ENCODE measurements at places on chromosomes 1 and 21.

DNA sequence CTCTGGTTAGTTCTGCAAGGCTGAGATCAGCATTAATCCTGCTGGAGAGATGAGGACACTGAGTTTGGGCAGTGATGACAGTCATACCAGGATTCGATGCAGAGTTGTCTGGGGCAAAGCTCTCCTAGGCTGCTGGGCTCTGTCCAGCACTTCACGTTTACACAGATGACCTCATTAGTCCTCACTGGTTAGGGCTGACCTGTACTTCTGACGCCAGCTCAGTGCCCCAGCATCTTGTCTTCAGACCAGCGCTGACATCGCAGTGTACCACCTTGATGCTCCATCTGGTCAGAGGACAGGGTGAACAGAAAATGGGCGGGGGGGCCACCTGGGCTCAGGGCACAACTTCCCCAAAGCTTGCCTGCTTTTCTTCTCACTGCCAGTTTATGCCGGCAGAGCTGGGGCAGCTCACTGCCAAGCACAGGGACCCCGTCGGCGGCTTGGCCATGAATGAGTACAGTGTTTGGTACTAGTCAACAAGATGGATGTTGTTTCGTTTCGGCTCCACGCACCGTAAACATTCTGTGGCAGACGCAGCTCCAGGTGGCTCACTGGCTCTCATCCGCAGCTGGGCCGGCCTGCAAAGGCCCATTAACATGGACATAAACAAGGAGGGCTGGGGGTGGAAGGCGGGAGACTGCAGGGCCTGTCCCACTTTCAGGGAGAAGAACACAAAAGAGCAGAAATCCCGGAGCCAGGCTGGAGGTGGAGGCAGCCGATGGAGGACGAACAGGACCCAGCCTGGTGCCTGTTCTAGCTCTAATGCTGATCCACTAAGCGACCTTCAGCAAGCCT lies 118.7 kb downstream of the GLIS1 start:
- no peak for DNase-seq

GRCh38 chr1:99806882-99807281 lies 40.4 kb upstream of the FRRS1 start:
- no peak for DNase-seq

GRCh38 chr1:24861821-24862727 lies 68.0 kb downstream of the RUNX3 start:
- DNase-seq: no peak

- DNase-seq: no peak
These were observed 1.8 kb downstream of the FNDC10 start for GRCh38 chr1:1598051-1598719.

DNA sequence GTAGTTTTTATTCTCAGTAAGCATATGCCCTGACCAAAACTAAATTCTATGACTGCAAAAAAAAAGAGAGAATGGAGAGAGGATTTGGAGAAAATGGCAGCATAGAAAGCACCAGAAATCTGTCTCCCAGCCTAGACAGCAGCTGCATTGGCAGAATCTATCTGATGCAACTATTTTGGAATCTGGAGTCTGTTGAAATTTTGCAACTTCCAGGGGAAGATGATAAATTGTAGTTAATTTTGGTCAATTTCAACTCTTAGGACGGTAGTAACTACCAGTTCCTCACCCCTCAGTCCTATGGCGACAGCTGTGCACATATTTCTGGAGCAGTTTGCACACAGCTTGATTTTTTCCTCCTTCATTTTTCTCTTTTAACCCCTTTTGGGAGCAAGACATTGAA lies 10.9 kb downstream of the EXO5 start:
- DNase-seq: no peak

DNA sequence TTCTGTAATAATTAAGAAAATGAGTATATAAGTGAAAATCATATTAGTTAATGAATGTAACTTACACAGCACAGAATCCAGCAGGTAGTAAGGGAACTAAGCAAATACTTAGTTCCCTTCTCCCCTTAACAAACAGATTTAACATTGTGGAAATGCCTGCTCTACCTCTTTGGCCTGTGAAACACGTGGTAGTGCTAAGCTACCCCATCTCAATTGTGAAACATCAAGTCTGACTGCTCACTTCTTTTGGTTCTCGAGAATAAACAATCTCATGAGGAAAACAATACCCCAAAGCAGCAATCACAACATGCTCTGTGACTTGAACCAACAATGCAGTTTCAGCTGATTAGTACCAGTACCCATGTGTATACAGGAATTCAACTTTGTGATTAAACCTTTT lies 4.7 kb downstream of the MYSM1 start:
- DNase-seq: no peak

DNA sequence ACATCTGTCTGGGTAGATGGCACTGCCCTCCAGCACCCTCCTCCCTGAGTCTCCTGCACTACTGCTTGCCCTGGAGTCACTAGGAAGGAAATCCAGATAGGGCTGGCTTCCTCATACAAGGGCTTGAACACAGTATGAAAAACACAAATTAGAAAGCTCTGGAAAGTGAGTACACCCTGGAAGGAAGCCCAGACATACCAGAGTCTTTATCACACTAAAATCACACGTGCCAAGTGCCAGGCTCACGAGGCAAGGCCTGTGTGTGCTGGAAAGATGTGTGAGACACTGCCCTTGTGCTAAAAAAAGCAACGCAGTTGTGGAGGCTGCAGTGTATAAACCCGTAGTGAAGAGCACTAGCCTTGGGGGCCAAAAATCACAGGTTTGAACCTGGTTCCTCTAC lies 28.3 kb upstream of the S100A7 start:
- no peak for DNase-seq

DNA sequence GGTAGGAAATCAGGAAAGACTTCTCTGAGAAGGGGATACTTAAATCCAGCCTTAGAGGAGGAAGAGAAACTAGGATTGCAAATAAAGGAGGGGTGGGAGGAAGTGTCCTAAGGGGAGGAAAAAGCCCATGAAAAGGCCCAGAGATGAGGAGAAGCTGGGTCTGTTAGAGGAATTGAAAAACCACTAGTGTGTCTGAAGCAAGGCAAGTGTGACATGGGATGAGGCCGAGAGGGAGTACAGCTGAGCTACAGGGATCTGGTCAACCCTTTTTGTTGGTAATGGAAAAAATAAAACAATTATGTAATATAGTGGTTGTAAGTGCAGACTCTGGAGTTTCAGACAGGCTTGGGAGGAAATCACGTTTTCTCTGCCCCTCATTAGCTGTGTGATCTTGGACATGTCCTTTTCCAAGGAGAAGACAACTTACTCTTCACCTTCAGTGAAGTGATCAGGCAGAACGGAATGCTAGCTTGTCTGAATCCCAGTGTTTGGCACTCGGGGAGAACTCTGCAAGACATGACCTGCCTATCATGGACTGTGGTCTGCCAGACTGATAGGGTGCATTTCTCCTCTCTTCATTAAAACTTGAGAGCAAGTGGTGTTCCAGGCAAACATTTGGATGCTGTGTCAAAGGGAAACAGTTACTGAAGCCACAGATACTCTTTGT lies 7.4 kb upstream of the S100A10 start:
- DNase-seq: no peak

GRCh38 chr1:31182352-31182751 lies 57.3 kb downstream of the NKAIN1 start:
- peak; percentile 23 for DNase-seq

DNA sequence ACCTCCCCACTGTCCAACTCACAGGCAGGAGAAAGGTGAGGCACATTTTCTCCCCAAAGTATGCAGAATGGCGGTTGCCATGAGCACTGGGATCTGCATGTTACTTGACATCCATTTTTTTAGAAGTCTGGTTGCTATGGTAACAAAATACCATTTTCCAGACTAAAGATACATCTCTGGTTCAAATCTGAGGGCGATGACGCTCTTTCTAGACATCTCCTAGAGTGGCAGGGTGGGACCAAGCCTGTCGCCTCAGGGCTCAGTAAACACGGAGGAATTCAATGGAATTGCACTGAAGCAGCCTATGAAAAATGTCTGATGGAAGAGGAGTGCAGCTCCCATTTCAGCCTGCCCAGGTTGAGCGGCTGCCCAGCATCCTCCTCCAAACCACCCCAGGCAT lies 21.5 kb upstream of the FAM43B start:
- no peak for DNase-seq

DNA sequence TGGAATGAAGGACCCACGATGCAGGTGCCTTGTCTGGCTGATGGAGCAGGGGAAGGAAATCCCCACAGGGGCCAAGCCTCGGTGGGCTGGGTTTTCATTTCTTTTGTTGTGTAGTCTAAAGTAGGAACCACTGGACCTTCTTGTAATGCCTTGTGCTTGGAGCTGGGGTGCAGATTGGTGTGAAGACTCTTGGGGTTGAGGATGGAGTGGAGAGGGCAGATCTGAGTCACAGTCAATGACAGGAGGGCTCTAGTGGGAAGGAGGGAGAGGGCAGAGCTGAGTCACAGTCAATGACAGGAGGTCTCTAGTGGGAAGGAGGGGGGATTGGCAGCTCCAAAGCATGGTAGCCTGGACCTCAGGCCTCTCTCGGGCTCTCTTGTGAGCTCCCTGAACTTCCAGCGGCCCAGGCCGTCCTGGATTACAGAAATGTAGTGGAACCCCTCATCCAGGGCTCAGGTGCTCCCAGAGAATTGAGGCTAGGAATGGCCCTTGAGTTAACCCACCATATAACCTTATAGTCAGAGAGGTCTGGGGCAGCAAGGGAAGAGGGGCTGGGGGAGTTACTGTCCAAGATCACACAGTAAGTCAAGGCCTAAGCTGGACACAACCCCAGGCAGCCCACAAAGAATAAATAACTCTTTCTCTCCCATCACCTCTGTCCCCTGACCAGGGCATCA lies 313.8 kb downstream of the MATN1 start:
- DNase-seq: no peak

GRCh38 chr1:33718186-33718585 lies 145.7 kb upstream of the HMGB4 start:
- no peak for DNase-seq

DNA sequence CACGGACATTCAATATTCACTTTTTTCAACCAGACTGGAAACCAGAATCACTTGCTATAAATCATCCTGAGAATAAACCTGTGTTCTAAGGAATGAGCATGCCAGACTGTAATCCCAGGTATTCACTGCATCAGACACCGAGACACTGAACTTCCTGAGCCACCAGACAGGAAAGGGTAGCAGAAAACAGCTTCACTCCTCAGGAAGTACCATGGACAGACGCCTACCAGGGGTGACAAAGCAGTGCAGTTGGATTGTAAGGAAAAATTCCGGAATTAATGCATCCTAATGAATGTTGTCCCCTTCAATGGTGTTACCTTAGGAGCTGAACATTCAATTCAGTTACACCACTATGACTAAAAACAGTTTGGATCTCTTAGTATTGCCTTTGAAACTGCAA lies 156.1 kb downstream of the PIGK start:
- no peak for DNase-seq

DNA sequence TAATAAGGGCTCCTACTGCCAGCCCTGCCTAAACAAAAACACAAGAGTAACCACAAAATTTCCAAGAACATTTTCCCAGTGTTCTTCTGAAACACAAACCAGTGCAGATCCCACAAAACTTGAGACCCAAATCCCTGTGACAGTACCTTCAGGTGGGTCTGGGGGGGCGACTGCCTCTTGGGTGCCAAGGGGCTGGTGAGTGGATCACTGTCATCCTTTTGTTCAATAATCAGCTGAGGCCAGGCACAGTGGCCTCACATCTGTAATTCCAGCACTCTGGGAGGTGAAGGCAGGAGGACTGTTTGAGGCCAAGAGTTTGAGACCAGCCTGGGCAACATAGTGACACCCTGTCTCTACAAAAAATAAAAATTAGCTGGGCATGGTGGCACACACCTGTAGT lies 87.6 kb downstream of the GLIS1 start:
- no peak for DNase-seq

GRCh38 chr1:167739752-167740151 lies 18.0 kb downstream of the MPZL1 start:
- no peak for DNase-seq

DNA sequence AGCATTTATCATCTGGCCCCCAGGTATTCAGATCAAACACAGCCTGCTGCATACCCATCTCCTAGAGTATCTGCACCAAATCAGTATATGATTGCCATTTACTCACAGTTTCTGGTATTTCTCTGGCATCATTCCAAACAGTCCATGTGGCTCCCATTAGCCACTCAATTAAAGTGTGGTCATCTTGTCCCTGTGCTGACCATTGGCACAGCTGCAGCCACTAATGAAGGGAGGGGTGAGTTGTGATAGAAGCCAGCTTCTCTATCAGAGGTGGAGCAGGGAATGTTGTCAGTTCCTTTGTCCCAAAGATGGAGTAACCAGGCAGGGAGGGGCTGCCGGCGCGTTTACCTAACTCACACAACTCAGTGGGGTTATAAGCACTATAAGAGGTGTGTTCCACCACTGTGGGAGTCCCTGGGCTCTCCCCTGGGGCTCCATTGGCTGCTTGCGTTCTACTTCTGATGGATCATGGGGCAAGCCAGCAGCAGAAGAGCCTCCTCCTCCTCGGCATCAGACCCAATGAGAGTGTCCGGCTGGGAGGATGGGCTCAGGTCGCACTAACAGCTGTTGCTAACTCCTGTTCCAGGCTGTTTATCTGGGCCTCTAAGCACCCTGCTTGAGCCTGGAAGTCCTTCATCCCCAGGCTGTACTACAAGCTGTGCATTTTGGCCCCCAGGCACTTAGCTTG lies 108.6 kb downstream of the GDAP2 start:
- DNase-seq: no peak

- no peak for DNase-seq
These were observed 457 bp downstream of the TRAPPC3 start for GRCh38 chr1:36148821-36149236.

DNA sequence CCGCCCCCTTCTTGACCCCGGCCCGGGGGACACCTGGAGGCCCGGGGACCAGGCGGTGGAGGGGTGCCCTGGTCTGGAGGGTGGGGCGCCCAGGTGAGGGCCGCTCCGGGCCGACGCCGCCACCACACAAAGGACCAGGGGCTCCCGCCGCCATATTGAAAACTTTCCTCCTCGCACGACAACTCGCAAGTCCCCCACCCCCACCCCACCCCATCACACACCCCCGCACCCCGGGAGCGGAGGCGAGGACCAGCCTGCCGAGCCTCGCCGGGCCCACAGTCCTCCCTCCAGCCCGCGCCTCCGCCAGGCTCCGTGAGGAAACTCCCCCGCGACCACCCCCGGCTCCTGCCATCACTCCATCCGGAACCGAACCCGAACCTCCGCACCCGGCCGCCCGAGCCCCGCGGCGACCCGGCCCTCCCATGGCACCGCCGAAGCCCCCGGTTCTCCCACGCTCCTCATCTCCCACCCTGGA lies 733 bp downstream of the KDM5B start:
- peak; percentile 4 for DNase-seq

- DNase-seq: no peak
These were observed 92.1 kb downstream of the NAV1 start for GRCh38 chr1:201631037-201631436.

DNA sequence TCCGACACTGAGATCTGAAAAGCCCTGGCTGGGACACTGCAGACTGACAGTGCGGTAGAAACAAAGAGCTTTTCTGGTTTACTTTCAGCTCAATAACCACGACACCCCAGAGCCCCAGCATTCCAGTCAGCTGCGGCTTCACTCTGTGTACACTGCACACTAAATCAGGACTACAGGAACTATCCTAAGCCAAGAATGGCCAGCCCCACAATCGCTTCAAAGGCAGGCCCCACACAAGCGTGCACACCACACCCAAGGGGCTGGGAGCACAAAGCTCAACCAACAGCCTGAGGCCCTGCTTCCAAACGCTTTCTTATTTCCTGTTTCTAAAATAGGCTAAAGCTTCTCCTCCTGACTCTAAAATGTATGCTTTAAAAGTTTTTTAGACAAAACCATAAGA lies 28.4 kb downstream of the URB1 start:
- no peak for DNase-seq
